ENCODE measurements at places on chromosomes 5 and 9. TPM values are rescaled to one million over a fixed set of nuclear protein-coding genes. Genes with fewer than 3 reads are reported as not detected.

GRCh38 chr5:99037668-99038067, 108.9 kb upstream of the CHD1 start:
- H3K4me3 ChIP-seq: no peak overlapping the region
- peaks cover 25% of the 10 kb centered on the region for H3K4me1 ChIP-seq
- no peaks in the 10 kb centered on the region for H3K36me3 ChIP-seq
- DNase-seq: no peak

GRCh38 chr5:171306781-171307591, 2.1 kb upstream of the TLX3 start:
- peaks cover 5% of the 10 kb centered on the region for H3K4me1 ChIP-seq
- H3K36me3 ChIP-seq: no peaks in the 10 kb centered on the region
- no peak overlapping the region for H3K4me3 ChIP-seq
- H3K27me3 ChIP-seq: peaks cover 89% of the 10 kb centered on the region
- DNase-seq: no peak

GRCh38 chr5:173327948-173328843, at the start of gene STC2:
Gene STC2, minus strand, starts transcription at chr5:173328414. Its CDS starts 221 bp downstream, at chr5:173328193.
- DNase-seq: peak; percentile 85
- H3K4me1 ChIP-seq: peaks cover 59% of the 10 kb centered on the region
- H3K4me3 ChIP-seq: peak within 1 kb of the TSS; percentile 42

DNA sequence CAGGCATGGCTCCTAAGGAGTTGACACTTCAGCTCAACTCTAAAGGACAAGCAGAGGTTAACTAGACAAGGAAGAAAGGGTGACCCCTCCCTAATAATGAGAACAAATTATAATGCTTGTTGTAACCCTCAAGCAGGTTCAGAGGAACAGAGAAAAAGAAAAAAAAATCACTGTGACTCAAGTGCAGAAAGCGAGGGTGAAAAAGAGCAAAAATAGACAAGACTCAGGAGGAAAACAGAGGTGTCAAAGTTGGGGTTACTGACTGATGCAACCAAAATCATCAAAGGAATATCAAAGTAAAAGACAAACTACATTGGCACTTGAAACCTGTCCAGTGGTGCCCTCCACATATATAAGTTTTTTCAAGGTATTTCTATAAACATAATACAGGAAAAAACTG, 28.4 kb downstream of the FBXW11 start:
- H3K4me3 ChIP-seq: no peak overlapping the region
- no peaks in the 10 kb centered on the region for H3K27me3 ChIP-seq
- DNase-seq: no peak
- H3K27ac ChIP-seq: no peak overlapping the region

The ELOVL7 gene
- total RNA-seq: 15.0 TPM

GRCh38 chr9:33517373-33517772, 6.7 kb upstream of the ANKRD18B start:
- peaks cover 7% of the 10 kb centered on the region for H3K27me3 ChIP-seq
- H3K4me3 ChIP-seq: no peak overlapping the region
- H3K36me3 ChIP-seq: no peaks in the 10 kb centered on the region
- no peaks in the 10 kb centered on the region for H3K4me1 ChIP-seq

The IFNB1 gene
- not detected for total RNA-seq

The TTC16 gene
- total RNA-seq: 0.15 TPM

GRCh38 chr9:79759460-79759859, 187.7 kb downstream of the TLE4 start:
- H3K36me3 ChIP-seq: no peaks in the 10 kb centered on the region
- H3K27ac ChIP-seq: no peak overlapping the region
- no peak overlapping the region for H3K4me3 ChIP-seq
- DNase-seq: no peak

DNA sequence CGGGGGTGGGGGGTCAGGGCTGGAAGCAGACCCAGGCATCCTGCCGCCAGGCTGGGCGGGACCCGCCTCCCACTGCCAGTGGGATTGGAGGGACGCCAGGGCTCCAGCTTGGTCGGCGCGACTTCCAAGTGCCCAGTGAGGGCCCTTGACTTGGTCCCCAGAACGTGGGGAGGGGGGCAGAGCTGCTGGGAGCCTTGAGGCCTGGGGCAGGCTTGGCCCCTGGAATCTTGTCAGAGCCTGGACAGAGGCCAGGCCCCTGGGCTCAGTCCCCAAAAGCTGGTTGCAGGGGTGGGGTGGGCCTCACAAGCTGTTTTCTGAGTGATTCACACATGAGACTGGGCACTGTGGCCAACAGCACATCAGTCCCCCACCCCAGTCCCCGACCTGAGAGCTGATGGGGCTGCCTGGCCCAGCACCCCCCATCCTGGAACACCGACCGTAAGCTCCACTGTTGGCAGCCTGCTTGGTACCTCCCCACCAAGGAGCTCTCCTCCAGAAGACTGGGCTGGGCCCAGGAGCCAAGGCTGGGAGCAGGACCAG, 526 bp downstream of the CLIC3 start:
- H3K36me3 ChIP-seq: peaks cover 19% of the 10 kb centered on the region
- H3K4me1 ChIP-seq: peaks cover 27% of the 10 kb centered on the region
- H3K4me3 ChIP-seq: peak overlapping the region; percentile 26
- peak overlapping the region; percentile 33 for H3K27ac ChIP-seq
- DNase-seq: peak; percentile 57

Measured in left lung (tissue), 14 donors.